ENCODE measurements at places on chromosomes 5 and 9. TPM values are rescaled to one million over a fixed set of nuclear protein-coding genes. Genes with fewer than 3 reads are reported as not detected.
A peak's percentile ranks its signal among the peaks of the same experiment; 100 is the strongest.

The LRRC19 gene
- total RNA-seq: not detected

DNA sequence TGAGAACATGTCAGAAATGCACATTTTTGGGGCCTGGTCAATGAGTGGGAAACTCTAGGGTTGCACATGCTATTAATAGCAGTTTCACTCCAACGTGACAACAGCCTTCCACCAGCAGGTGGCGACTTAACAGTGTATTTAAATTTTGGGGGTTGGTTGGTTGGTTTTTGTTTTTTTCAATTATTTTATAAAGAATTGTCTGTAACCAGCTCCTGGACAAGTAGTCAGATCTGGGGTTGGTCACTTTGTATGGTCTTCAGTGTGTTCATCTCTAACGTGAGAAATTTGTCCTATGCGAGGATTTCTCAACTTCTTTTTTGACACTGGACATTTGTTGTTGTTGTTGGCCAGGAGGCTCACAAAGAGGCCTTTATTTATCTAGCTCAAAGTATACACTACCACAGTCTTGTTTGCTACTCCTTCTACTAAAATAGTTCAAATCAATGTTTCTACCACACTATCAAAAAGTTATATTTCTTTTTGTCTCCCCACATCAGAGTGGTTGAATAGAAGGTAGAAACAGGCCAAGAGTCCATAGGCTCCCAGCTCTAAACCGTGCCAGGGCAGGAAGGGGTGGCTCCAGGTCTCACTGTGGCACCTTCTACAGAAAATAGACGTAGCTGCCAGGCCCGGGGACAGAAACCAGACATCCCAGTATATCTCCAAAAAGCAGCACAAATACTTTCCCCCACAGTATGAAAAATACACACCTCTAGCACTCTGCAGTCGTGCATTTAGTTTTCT lies 110.4 kb downstream of the TRPM6 start:
- peak; percentile 64 for DNase-seq

DNA sequence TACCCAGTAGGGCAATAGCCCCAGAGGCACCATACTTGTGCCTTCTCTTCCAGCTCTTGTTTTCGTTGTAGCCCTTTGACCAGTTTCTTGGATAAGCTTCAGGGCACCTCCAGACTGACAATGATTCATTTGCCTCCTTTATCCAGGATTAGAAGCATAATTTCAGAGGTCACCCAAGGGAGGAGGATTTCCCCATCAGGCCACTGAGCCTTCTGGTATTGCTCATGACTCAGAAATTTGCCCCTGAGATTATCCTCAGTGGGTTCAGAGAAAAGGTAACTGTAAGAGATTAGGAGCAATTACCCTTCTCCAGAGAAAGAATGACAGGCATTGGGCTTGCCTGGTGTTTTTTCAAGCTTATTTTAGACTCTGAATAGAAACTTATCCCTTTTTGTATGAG lies 147.9 kb downstream of the MSX2 start:
- DNase-seq: no peak

- DNase-seq: no peak
Observed at GRCh38 chr9:116697887-116698286, 10.8 kb downstream of the TRIM32 start.

DNA sequence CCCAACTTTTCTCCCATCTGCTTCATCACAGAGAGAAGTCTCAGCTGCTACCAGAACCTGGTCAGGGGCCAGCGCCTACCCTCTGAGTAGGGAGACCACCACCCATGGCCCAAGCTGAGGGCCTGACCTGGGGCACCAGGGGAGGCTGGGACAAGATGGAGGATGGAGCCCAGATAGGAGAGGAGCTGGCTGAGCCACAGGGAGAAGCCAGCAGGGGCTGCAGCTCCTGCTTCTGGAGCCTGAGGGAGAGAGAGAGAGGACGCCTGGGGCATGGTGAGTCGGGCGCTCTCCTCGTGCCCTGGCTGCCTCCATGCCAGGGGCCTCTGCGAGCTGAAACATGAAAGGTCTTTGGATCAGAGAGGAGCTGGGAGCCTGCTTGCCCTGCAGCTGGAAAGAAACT lies 1.4 kb upstream of the FOXI1 start:
- no peak for DNase-seq

GRCh38 chr5:81115261-81115660 lies 117.9 kb upstream of the CKMT2 start:
- no peak for DNase-seq

DNA sequence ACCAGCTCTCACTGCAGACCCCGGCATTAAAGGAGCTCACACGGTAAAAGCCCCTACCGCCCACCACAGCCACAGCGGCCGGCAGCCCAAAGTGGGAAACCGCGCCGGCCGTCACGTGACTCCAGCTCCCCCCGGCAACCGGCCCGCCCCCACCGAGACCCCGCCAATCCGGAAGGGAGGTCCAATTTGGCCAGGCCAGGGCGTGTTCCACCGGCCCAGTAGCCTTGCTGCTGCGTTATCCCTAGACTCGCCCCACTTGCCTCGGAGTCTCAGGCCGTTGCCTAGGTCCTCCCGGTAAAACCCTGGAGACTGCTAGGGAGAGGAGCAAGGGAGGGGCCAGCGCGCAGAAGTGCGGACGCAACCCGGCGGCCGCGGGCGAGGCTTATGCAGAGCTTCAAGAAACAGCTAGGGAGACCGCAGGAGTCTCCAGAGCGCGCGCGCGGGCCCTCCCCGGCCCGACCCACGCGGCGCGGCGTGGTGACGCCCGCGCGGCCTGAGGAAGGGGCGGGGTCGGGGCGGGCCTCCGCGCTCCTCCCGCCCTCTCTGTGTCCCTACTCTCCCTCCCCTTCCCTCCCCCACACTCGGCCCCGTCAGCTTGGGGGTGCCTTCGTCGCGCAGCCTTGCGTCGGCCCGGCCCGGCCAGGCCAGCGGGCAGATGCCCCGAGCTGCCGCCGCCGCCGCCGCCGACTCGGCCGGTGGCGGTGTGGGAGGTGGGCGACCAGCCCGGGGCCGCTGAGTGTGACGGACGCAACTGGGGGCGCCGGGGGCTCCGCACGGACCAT lies at the start of gene RIC1:
Gene RIC1, plus strand, starts transcription at position 578 of the 782 bp plus-strand sequence. Its CDS starts 203 bp downstream, at position 781.
- DNase-seq: peak; percentile 67

DNA sequence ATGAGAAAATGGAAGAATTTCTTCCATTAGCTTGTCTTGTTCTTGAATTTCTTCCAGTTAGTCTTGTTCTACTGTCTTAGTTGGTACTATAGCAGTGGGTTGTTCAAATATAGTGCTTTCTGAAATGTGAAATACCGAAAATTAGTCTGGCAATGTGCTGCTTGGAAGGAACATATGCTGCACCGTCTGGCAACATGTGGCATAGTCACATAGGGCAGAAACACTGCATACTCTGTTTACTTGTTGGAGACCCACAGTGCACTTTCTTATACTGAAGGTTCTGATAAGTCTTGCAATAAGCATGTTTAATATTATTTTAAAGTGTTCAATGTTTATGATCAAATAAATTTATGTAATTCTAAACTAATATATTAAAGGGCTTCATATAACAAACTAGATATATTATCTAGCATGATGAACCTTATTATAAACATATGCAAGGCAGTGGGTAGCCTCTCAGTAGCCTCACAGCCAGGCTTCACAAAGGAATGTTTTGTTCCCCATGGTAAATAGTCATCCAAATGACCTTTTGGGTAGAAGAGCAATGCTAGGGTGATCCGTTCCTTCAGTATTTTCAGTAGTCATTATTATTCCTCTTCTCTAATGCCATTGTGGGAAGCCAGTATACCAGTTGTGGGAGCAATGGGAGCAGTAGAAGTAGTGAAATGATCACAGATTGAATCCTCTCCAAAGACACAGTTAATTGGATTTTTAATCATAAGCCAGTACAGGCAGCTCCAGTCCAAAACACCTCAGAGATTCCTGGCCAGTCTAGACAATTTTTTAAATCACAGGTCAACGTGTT lies 1106.7 kb downstream of the DTWD2 start:
- no peak for DNase-seq

Data from dermis microvascular lymphatic vessel endothelial cell (primary cell).